ENCODE measurements at places on chromosomes 5 and 9.

DNA sequence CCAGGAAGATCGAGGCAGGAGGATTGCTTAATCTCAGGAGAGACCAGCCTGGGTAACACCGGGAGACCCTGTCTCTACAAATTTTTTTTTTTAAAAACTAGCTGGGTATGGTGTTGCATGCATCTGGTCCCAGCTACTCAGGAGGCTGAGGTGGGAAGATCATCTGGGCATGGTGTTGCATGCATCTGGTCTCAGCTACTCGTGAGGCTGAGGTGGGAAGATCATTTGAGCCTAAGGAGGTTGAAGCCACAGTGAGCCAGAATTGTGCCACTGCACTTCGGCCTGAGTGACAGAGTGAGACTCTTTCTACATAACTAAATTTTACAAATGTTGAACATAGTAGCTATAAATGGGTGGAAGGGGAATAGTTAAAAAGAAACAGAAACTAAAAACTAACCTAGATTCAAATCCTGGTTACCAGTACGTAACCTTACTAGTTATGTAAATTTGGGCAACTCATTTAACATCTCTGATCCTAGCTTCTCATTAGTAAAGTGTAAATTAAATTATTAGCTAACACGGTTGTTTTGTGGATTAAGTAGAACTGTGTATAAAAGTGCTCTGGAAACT lies 41.7 kb downstream of the TMEM161B start:
- no peak for DNase-seq

- DNase-seq = no peak
Observed at GRCh38 chr9:106962122-106962521, 99.2 kb downstream of the ZNF462 start.

GRCh38 chr5:112036206-112036605 lies 279.2 kb upstream of the NREP start:
- no peak for DNase-seq

- no peak for DNase-seq
Observed at GRCh38 chr9:134775081-134775951, 105.3 kb upstream of the FCN2 start.

GRCh38 chr5:61582205-61582820 lies 250.3 kb downstream of the ZSWIM6 start:
- DNase-seq = no peak

GRCh38 chr9:99114846-99115500 lies 10.1 kb downstream of the TGFBR1 start:
- DNase-seq = no peak

DNA sequence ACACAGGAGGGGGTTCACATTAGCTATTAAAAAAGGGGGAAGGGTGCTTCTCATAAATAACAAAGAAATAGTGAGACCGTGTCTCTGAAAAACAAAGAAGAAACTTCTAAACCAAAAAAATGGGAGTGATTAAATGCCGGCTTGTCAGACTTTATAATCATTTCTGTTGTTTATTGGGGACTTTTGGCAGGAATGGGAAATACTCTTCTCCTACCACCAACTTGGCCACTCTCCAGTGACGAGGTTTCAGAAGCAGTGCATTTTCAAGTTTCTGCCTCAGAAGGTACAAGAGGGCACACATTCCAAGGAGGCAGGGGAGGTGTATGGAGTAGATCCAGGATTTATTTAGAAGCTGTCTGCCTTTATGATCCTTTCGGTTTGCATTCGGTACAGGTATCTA lies 46.2 kb downstream of the LIX1 start:
- no peak for DNase-seq

DNA sequence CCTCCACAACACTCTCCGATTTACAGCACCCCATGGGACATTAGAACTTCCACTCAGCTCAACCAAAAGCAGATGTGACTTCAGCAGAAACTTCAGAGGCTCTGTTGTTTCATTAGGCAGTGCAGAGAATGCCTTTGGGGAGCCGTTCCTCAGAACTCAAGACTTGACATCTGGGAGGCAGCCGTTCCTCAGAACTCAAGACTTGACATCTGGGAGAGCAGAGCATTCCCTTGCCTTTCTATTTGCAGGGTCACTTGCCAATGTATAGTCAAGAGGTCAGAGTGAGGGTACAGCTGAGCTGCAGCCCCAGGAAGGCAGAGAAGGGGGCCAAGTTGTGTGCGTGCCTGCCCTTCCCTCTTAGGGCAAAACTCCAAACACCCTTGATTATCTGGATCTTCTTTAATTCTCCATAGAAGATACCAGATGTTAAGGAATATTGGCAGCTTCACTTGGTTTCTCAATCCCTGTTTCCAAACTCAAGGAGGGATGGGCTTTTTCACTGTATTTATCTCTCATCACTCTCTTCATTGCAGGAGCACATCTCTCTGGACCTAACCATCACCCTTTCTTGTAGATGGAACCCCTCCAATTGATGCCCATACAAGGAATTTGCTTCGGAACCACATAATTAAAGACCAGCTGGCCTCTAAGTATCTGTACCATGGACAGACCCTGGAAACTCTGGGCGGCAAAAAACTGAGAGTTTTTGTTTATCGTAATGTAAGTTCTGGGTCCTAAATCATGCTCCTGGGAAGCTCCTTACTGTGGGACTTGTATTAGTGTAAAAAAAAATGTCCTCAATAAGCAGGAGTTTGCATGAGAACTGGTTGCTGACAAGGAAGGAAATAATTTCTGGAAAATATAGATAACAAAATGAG lies 25.6 kb downstream of the TGFBI start:
- no peak for DNase-seq

- no peak for DNase-seq
Observed at GRCh38 chr5:10304932-10305331, 2.8 kb downstream of the CMBL start.

DNA sequence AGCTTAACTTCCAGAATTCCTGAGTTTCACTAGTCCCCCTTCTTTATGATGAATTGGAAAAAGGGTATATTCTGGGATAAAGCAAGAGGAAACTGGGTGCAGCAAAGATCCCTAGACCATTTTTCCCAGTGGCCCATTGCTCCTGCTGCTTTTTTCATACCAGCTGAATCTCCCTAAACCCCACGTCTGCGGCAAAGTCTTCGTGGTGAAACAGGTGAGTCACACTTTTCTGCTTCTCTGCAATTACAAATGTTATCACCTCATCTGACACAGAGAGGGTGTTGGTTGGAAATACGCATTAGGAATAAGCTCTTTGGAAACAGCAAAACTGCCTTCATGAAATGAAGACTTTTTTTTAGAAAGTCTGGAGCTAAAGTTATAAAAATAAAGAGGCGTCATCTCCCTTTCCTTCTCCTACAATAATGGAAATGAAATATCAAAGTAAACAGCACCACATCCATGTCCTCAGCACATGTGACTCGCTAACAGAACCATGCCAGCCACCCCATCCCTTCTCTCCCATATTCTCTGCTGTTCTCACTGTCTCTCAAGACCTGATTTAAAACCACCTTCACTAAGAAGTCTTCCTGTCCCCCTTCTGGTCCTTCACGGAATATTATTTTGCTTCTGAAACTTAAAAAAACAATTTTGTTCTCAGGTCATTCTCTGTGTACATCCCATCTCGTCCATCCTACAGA lies 39.5 kb upstream of the GLRX start:
- DNase-seq = no peak

DNA sequence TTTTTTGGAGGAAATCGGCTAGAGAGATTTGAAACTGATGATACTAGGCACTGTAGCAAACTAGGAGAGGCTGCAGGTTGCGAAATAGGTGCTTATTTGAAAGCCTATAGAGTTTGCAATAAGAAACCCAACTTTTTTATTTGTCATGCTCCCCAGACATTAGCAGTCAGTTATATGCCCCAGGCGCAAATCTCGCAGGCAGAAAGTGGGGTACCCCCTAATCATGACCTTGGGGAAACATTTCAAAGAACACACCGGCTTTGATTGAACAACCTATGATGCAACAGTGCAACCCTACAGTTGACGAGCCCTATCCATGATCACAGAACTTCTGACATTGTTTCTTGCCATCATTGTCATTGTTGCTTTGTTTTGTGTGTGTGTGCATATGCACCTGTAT lies 510.5 kb downstream of the RAB3C start:
- no peak for DNase-seq

DNA sequence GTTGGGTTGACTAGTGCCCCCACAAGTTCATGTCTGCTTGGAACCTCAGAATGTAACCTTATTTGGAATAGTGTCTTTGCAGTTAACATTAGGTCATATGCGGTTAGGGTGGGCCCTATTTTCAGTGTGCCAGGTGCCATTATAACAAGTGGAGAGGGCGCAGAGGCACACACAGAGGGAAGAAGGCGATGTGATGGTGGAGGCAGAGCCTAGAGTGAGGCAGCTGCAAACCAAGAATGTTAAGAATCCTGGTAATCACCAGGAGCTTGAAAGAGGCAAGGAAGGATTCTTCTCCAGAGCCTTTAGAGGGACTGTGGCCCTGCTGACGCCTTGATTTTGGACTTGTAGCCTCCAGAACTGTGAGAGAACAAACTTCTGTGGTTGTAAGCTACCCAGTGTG lies 10.9 kb downstream of the GPR107 start:
- DNase-seq = no peak

- no peak for DNase-seq
Observed at GRCh38 chr9:109681301-109681700, 98.7 kb upstream of the PALM2AKAP2 start.

DNA sequence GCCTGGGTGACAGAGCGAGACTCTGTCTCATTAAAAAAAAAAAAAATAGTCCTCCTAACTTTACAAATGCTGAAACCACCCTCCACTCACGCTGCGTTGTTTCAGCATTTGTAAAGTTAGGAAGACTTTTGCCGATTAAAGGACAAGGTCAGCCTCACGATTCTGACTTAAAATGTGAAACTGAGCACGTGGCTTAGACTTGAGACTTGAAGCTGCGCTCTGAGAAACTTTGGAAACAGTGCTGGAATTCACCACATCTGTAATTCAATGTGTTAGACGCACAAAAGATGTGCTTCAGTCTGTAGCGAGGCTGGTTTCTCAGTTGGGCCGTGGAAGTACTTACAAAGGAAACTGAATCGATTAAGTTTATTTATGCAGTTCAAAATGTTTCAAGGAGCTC lies 25.0 kb upstream of the LAMC3 start:
- no peak for DNase-seq

DNA sequence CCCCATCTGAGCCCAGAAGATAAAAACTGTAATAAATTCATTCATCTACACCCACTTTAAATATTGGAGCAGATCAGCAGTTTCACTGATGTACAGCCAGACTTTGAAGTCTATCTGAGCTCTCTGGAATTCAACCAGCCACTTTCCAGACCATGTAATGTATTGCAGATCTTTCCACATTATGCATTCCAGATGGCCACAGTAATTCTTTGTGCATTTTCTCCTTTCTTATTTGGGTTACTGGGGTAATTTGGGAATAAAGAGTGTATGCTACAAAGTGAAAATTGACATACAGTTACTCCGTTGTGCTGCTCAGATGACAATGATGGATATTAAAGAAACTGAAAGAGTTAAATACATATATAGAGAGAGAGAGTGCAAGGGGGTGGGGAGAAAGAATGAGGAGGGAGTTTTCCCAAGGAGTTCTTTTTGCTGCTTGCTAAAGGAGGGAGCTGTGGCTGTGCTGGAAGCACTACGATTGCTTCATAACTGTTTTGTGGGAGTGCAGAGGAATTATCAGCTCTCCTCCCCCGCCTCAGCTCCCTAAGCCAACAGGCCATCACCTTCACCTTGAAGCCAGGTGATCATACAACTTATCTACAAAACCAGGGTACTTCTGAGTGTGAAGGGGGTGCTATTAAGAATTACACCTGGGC lies 152.8 kb downstream of the GAS1 start:
- no peak for DNase-seq

DNA sequence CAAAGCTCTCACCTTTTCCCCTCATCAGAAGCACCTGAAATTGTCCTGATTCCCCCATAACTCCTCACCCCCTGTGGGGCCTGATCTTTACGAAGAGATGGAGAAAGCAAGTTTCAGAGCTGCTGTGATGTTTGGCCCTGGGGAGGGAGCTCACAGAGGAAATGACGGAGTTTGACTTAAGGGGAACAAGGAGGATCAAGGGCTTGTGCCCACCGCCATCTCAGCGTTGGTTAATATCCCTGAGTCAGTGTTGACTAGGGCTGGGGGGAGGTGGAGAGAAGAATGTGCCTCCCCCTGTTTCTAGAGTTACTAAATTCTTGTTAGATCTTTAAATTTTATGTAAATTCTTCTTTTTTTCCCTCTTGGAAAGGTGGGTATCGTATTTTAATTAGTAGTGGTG lies 27.8 kb downstream of the FGF18 start:
- DNase-seq = no peak

Data from esophagus squamous epithelium (tissue), 5 donors.